Right lobe of liver (tissue), 6 donors: ENCODE measurements at places on chromosomes 1 and 21.

DNA sequence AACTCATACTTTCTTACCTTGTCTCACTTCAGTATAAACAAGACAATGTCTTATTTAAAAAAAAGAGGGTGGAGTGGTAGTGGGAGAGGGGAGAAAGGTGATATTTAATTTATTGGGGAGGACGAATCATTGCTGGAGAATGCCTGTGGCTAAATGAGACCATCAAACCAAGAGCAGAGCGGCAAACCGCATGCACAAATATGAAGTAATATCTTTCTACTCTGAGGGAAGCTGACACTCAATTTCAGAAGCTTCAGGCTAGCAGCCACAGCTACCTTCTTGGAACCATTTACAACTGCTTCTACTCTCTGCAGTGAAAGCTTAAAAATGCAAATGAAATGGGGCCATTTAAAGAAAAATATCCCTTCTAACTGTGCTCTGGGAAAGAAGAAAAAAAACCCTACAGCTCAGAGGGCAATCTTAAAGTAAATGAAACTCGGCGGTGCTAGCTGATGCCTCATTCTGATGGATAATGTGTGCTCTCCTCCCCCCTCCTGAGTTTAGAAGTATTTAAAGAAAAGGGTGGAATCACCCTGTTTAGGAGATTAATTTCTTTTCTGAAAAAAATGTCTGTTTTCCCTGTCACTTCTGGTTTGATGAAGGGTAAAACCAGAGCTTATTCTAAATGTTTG, 178.2 kb upstream of the CAMK1G start:
- no peak for DNase-seq
- H3K27me3 ChIP-seq = no peaks in the 10 kb centered on the region
- no peak overlapping the region for H3K27ac ChIP-seq
- no peaks in the 10 kb centered on the region for H3K4me1 ChIP-seq
- H3K4me3 ChIP-seq = no peak overlapping the region

DNA sequence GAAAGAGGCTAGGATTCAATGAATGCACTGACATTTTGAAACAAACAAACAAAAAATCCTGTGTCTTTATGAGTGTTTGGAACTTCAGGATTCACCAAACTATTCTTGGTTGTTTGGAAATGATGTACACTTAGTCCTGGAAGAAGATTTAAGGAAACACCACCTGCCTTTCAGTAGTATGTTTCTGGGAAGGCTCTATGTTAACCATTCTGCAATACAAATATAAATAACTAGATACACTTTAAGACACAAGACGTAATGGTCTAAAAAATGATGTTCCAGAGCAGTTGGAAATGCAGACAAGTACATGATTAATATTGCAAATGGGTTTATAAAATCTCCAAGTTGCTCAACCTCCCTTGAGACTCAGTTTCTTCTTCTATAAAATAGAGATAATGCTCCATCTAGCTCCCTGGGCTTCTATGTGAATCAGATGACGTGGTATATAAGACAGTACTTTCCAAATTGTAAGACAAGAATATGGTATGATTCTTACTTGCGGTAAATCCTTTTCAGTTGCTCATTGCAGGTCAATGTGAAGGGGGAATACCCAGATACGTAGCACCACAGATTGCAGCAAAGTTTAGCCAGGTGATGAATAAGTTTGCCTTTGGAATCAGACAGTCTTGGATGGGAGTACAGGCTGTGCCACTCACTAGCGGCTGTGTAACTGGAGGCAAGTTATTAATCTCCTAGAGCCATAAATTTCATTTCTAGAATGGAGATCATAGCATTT, 224.8 kb upstream of the SGIP1 start:
- H3K4me3 ChIP-seq = no peak overlapping the region
- H3K27me3 ChIP-seq = no peaks in the 10 kb centered on the region
- no peaks in the 10 kb centered on the region for H3K4me1 ChIP-seq
- DNase-seq = no peak

- no peak overlapping the region for H3K27ac ChIP-seq
- H3K4me3 ChIP-seq = no peak overlapping the region
- no peaks in the 10 kb centered on the region for H3K27me3 ChIP-seq
- no peak for DNase-seq
- H3K4me1 ChIP-seq = peaks cover 6% of the 10 kb centered on the region
Observed at GRCh38 chr1:109997867-109998229, 13.3 kb downstream of the AHCYL1 start.

DNA sequence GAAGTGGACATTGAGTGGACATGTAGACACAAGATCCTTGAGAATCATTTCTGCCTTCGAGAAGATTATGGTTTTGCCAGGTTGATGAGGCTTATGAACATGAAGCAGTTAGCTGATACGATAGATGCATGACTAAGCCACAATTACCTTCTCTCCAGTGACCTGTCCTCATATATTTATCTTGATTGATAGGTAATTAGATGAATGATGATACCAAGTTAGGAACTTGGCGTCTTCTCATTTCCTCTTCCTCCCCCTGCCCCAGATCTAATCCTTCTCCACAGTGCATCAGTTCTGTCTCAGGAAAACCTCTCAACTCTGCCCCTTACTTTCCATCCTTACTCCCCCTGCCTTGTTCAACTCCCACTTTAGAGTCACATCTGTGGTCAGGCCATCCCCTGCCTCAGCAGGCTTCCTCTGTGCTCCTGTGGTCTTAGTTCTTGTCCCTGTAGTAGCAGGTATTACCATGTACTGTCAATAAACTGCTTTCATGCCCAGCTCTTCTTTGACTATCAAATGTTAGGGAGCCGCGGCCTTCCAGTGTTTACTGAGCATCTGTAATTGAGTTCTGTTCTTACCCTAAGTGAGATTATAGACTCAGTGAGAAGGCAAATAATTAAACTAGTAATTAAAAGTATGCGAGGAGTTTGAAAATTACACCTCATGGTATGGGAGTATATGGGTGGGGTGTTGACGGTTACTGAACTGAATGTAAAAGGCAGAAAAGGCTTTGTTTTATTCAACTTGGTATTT, 5.1 kb downstream of the ST6GALNAC3 start:
- H3K4me3 ChIP-seq = no peak overlapping the region
- DNase-seq = no peak
- no peaks in the 10 kb centered on the region for H3K36me3 ChIP-seq
- no peak overlapping the region for H3K27ac ChIP-seq
- no peaks in the 10 kb centered on the region for H3K27me3 ChIP-seq

GRCh38 chr1:94126651-94127050, 5.7 kb upstream of the ABCA4 start:
- no peak overlapping the region for H3K4me3 ChIP-seq
- DNase-seq = no peak
- no peaks in the 10 kb centered on the region for H3K36me3 ChIP-seq
- H3K27ac ChIP-seq = no peak overlapping the region
- H3K27me3 ChIP-seq = no peaks in the 10 kb centered on the region
- H3K4me1 ChIP-seq = peaks cover 5% of the 10 kb centered on the region

DNA sequence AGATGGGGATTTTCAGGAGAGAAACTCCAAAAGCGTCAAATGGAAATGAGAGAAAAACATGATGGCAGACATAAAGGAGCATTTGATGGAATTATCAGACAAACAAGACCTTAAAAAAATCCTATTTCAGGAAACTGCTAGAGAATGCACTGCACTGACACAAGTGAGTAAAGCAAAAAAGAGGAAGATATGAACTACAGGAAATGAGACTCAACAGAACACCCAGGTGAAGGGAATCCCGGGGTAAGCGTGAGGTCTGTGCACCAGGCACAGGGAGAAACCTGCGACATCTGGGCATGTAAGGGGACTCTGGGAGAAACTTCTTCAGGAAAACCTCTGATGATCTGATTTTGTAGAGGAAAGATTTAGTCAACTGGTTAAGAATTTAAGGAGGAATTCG, 2.8 kb downstream of the TARBP1 start:
- H3K4me1 ChIP-seq = no peaks in the 10 kb centered on the region
- H3K36me3 ChIP-seq = no peaks in the 10 kb centered on the region
- H3K4me3 ChIP-seq = no peak overlapping the region
- H3K27ac ChIP-seq = no peak overlapping the region
- H3K27me3 ChIP-seq = no peaks in the 10 kb centered on the region

DNA sequence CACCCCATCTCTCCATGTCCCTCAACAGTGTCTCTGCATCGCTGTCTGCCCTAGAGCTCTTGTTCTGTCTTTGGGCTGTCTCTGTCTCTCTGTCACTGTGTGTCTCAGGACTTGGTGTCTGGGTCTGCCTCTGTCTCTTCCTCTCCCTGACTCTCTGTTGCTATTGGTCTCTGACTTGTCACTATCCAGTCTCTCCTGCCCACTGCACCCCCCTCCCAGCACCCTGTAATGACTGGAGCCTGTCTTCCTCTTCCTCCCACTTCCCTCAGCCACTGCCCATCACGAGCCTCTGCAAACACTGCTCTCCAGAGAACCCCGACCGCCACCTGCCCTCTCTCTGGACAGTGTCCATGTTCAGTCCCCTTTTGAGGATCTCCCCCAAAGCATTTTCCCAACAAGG, 12.1 kb downstream of the PEAR1 start:
- no peak for DNase-seq
- H3K4me1 ChIP-seq = no peaks in the 10 kb centered on the region
- H3K4me3 ChIP-seq = no peak overlapping the region
- no peak overlapping the region for H3K27ac ChIP-seq
- no peaks in the 10 kb centered on the region for H3K36me3 ChIP-seq
- H3K27me3 ChIP-seq = no peaks in the 10 kb centered on the region

DNA sequence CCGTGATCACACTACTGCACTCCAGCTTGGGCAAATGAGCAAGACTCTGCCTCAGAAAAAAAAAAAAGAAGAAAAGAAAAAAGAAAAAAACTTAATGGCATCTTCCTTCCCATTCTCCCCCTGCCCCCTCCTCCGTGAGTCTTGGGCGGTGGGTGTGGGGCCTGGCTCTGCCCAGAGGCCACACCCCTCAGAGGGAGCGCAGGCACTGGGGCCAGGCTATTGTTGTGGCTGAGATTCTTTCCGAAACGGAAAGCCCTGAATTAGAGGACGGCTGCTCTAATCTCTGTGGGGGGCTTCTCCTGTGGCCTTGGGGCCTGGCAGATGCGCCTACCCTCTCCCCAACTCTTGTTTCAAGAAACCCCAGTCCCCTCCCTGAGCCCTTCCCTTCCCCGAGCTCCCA, 4.1 kb upstream of the FAM110D start:
- H3K4me1 ChIP-seq = no peaks in the 10 kb centered on the region
- DNase-seq = no peak
- H3K27ac ChIP-seq = no peak overlapping the region
- no peaks in the 10 kb centered on the region for H3K36me3 ChIP-seq
- no peak overlapping the region for H3K4me3 ChIP-seq
- H3K27me3 ChIP-seq = no peaks in the 10 kb centered on the region

GRCh38 chr1:20402585-20403422, 83.2 kb downstream of the CAMK2N1 start:
- H3K27me3 ChIP-seq = no peaks in the 10 kb centered on the region
- H3K27ac ChIP-seq = no peak overlapping the region
- no peaks in the 10 kb centered on the region for H3K4me1 ChIP-seq
- no peak for DNase-seq
- no peaks in the 10 kb centered on the region for H3K36me3 ChIP-seq

DNA sequence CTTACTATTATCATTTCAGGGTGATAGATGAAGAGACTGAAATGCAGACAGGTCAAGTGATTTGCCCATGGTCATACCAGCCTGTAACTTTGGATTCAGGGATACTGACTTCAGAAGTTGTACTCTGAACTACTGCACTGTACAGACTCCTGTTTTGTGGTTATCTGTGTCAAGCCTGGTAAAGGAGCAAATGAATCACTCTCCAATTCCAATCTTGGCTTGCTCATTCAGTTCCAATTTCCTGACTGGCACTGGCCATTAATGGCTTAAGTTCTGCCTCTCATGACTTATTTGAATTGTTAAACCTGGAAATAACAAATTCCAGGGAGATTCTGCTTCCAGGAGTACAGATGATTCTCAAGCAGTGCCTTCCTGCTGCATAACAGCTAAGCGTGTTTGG, 45.4 kb upstream of the PLD5 start:
- H3K4me3 ChIP-seq = no peak overlapping the region
- DNase-seq = no peak
- no peaks in the 10 kb centered on the region for H3K27me3 ChIP-seq
- no peaks in the 10 kb centered on the region for H3K36me3 ChIP-seq

DNA sequence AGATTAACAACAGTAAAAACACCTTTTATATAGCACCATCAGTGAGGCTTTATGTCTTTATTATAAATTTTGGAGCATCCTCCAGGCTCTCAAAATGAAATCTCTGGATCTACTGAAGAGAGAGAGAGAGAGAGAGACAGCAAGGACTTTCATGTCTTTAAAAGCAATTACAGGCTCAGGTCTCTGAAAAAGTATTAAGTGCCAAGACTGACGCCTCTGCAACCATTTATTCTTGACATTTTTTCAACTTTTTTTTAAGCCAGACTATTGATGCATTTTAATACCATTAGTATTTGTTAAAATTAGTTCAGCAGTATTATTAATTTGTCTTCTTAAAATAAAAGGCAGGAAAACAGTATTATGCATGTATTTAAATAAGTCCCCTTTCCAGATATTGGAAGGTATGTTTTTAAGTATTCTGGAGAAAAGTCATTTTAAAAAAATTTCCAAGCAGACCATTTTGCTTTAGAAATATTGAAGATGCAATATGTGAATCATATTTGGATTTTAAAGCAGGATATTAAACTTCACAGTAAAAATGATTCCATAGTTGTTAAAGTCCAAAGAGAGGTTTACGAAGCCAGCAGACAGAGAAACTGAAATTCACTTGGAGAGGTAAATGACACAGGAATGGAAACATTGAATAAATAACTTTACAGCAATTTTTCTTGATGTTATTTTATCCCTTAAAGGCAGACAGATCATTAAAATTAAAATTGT, 35.4 kb upstream of the APOBEC4 start:
- H3K36me3 ChIP-seq = no peaks in the 10 kb centered on the region
- no peaks in the 10 kb centered on the region for H3K4me1 ChIP-seq
- DNase-seq = no peak
- no peaks in the 10 kb centered on the region for H3K27me3 ChIP-seq
- no peak overlapping the region for H3K4me3 ChIP-seq

- no peak overlapping the region for H3K4me3 ChIP-seq
- no peaks in the 10 kb centered on the region for H3K36me3 ChIP-seq
- H3K27me3 ChIP-seq = no peaks in the 10 kb centered on the region
- no peak for DNase-seq
- H3K4me1 ChIP-seq = no peaks in the 10 kb centered on the region
- no peak overlapping the region for H3K27ac ChIP-seq
Observed at GRCh38 chr1:86778569-86779239, 74.3 kb downstream of the SH3GLB1 start.

DNA sequence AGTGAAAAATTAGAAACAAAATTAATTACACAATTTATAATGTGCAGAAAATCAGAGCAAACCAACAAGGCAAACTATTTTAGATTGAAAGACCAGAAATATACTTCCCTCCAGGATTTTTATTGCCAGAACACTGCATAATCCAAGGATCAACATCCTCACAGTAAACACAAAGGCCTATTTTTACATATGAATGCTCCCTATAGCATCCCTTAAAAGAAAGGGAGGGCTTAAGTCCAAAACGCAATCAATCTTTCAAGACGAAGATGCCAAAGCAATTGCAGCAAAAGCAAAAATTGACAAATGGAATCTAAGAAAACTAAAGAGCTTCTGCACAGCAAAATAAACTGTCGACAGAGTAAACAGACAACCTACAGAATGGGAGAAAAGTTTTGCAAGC, 18.6 kb upstream of the CHIA start:
- H3K4me3 ChIP-seq = no peak overlapping the region
- H3K27ac ChIP-seq = no peak overlapping the region
- DNase-seq = no peak
- H3K4me1 ChIP-seq = no peaks in the 10 kb centered on the region
- H3K27me3 ChIP-seq = no peaks in the 10 kb centered on the region
- H3K36me3 ChIP-seq = no peaks in the 10 kb centered on the region
